Stimulated activated CD8-positive, alpha-beta memory T cell treated with anti-CD3 and anti-CD28 coated beads, Interleukin-7, amount 100 ng/mL, for 1 hour (primary cell): ENCODE measurements at places on chromosomes 12 and 14.

DNA sequence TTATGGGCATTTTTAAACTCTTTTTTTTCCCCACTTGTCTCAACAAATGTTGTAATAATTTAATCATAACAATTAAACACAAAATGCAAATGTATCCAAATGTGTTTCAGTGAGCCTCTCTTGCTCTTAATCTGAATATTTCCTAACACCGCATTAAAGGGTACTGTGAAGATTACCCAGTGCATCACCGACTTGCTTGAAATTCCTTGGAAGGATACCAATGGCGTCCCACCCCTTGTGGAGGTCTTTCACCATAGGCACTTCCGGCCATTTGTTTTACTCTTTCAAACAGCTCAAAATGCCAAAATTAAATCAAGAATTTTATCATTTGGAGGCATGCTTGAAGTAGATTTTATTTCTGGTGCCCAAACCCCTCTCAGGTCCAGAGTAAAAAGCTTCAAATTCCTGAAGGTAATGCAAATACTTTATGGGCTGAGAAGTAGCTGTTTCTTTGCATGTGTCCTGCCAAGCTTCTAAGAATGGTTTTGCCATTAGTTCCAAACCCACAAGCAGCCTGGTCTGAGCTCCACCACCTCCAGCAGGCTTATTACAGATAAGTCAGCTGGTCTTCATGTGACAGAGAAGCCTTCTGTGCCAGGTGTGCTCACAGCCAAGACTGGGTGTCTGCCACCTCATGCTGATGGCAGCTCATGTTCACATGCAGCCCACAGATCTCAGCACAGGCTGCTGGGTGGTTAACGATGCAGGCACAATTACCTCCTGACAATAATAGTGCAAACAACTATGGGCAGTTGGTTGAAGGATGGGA, 16.4 kb upstream of the NUDT4 start:
- no peak for DNase-seq

DNA sequence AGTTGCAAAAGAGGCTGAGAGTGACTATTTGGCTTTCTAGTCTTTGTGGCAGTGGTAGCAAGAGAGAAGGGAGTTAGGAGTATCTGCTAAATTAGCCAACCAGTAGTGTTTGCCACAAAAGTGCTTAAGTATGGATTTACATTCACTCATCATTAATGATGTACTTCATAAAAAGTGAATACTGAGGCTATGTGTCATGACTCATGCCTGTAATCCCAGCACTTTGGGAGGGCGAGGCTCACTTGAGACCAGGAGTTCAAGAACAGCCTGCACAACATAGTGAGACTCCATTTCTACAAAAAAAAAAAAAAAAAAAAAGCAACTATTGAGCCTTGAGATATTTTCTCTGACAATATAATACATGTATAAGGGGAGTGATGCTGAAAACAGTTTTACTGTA, 36.8 kb downstream of the CCDC177 start:
- no peak for DNase-seq

GRCh38 chr12:52739963-52740362, 36.6 kb upstream of the KRT77 start:
- no peak for DNase-seq

DNA sequence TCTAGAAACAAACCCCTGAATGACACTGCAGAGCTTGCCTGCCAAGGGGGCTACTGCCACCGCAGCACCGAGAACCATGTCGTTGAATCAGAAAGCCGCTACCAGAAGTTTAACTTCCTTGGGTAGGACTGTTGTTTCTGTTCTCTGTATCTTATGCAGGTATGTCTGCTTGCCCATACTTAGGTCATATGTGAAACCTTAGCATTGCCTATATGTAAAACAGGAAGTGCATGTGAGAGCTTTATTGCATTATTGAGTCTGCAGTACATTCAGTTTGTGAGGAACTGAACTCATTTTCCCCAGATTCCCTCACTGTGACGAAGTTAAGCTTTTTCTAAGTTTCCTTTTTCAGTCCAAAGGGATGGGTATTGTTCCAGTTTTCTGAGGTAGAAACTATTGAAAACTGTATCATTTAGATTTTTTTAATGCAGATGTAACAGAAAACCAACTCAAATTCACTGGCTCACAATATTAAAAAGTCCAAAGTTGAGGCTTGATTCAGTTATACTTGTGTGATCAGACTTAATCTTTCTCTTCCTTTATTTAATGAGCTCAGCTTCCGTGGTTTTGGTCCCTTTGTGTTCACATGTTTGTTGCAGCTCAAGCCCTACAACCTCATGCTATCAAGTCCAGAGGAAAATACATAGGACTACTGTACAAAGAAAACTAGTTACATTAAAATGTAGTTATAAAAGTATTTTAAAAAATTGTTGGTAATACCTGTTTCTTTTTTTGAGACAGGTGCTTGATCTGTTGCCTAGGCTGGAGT, 6.9 kb downstream of the FBXO34 start:
- no peak for DNase-seq

GRCh38 chr14:92437729-92438285, 75.8 kb upstream of the RIN3 start:
- DNase-seq: no peak

DNA sequence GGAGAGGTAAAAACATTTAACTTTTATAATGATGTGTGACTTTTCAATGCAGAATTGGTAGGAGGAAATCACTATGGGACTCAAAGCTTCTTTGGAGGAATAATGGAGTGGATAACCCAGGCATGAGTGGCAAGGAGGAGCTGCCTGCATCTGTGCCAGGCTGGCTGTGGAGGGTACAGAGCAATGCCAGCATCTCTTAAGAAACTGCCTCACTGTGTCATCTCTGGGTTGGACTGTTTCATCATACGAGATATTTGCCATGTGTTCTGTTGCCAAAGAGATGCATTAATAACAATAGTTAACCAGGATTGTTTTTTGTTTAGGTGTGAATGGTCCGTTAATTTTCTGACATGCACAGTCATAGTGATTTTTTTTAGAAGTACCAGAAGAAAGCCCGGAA, 183.7 kb upstream of the NTF3 start:
- no peak for DNase-seq

DNA sequence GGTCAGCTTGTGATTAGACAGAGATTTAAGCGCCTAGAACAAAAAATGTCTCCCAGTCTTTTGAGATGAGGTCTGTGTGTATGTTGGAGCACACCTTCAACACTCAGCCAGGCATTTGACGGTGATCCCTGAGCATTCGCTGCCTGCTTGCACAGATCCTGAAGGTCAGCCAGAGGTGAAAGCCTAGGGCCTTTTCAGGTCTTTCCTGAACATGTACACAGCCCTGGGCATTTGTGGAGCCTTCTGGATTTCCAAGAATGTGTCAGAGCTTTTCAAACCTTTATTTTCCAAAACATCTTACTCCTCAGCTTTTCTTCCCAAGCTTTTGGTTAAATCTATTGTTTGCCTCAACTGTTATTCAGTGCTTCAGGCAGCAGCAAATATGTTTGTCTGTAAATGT, 59.1 kb upstream of the AMN start:
- DNase-seq: no peak

GRCh38 chr12:45670346-45671065, 59.0 kb upstream of the ARID2 start:
- no peak for DNase-seq

DNA sequence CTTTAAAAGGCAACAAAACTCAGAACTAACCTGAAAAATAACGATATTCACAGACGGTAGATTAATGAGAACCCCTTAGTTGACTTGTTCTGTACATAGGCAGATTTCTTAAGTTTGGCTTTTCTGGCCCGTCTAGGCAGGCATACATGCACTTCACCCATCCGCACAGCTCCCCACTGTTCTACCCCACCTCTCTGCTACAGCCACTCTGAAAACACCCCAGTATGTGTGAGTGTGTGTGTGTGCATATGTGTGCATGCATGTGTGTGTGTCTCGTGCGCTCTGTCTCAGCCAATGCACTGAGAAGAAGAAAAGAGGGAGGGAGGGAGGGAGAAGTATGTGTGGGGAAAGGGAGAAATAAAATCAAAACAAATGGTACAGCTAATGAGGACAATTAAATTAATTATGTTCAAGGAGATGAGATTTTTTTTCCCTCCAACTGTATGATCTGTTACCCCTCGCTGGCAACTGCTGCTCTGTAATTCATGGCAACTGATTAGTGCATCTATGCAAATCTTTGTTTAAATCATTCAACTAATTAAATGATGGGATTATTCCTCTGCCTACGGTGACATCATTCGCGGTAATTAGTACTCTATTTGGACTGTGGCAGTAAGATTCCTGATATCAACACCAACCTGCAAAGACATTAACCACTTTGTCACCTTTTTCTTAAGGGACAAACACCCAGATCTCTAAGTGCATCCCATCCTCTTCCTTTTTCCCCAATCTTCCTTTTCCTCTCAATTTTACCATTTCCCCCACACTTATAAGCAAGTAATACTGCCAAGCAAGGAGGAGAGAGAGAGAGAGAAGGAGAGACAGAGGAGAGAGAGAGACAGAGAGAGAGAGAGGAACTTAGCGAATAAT, 2.2 kb upstream of the LMO3 start:
- DNase-seq: no peak

DNA sequence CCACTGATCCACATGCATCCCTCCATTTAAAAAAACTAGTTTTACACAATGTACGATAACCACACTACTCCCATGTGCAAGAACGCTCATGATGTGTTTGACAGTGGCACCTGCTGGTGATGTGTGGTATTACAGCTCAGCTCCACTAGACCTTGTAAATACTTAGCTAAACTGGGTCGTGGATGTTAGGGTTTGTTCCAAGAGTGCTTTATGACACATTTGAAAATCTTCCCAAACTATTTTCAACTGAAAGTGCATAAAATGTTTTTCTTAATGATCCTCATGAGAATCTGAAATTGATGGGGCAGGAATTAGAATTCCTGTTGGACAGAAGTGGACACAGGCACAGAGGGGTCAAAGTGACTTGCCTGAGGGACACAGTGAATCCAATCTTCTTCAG, 99.2 kb downstream of the SCARB1 start:
- DNase-seq: no peak

DNA sequence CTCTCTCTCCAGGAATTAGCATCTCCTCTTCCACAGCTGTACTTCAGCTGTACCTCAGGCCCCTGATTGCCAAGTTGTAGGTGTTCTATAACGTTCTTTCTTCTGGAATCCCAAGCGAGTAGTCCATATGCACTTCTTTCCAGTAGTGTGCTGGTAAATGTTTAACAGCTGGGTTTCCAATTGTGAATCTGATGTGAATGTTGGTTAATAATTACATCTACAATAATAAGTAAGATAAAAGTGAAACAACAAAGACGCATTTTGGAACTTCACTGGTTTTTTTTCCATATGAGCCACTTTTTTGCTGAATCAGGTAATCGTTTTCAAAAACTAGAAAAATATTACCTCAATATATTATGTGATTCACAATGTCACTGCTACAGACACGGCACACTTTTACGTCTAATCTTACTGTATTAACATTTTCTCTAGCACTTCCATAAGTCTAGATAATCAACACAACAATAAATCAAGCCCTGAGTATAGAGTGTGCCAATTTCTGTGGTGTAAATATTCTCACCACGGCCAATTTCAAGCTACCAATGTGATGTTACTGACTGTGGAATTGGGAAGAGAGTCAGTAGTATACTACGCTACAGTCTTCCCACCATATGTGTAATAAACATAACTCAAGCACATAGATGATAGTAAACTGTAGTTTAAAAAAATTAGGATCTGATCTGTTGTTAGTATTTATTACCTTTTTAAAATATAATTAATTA, 113.0 kb downstream of the ZFP36L1 start:
- no peak for DNase-seq

- no peak for DNase-seq
Measured at GRCh38 chr12:109113661-109114321, 2.6 kb upstream of the ACACB start.

GRCh38 chr12:43669373-43669772, 89.2 kb downstream of the PUS7L start:
- no peak for DNase-seq

DNA sequence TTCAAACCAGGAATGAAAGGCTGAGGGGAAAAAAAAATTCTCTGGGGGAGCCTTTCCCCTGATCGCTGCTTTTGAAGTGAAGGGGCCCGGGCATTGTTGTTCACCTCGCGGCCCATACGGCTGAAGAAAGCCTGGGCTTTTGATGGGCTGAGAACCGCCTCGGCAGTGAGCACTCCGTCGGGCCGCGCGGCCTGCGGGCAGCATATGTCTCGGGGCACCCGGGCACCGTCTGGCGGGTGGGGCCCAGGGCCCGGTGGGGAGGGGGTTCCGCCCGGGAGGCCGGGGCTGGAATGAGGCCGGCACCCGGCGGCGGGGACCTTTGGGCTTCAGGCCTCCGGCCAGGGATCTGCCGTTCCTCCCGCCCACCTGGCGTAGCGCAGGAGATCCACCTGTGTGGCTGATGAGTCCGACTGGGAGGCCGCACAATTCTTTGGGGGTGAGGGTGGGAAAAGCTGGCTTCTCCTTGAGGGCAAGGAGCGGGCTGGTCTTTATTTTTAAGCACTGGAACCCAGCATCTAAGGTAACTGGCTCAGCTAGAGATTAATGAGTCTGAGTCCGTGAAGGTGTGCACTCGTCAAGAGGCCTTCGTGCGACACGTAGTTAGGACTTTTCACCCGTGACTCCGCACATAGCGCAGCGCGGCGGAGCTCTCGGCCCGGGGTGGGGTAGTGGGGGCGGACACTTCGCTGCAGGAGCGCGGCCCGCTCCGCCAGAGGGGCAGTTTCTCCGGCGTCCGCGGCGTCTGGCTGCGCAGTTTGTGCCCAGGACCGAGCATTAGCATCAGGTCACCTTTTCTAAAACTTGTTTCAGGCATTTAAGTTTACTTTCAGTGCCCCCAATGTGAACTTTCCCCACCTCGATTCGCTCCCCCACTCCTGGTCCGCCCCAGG, 10.6 kb downstream of the FOXA1 start:
- DNase-seq: no peak
